Stimulated activated CD8-positive, alpha-beta memory T cell treated with anti-CD3 and anti-CD28 coated beads, Interleukin-15, amount 100 ng/mL, for 24 hours (primary cell): ENCODE measurements at places on chromosomes 13 and 19.

GRCh38 chr13:84844473-84844872, 954.7 kb downstream of the SLITRK6 start:
- no peak for DNase-seq

GRCh38 chr19:38702278-38702677, 42.0 kb downstream of the CAPN12 start:
- DNase-seq, result no peak

DNA sequence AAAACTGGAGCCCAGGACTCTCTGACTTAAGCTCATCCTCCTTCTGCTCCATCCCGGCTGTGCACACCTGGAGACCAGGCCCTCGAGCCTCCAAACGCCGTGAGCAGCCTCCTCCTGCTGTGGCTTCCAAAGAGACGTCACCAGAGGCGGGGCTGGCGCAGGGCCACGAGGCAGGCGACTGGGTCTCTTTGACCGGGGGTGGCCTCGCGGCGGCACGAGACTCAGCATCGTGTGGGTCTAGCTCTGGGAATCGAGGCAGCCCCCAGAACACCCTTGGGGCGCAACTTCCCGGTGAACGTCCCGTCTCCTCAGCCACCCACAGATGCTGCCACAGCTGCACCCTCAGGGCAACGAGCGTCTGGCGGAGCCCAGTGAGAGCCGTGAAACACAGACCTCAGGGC, 22.8 kb downstream of the RASA3 start:
- no peak for DNase-seq

- DNase-seq, result peak; percentile 47
Measured at GRCh38 chr19:53192771-53193534, at the start of gene ZNF665. Gene ZNF665, minus strand, starts transcription at chr19:53193358. Its CDS starts 10,460 bp downstream, at chr19:53182898.

GRCh38 chr13:81779876-81780275, 1439.0 kb upstream of the SPRY2 start:
- no peak for DNase-seq

DNA sequence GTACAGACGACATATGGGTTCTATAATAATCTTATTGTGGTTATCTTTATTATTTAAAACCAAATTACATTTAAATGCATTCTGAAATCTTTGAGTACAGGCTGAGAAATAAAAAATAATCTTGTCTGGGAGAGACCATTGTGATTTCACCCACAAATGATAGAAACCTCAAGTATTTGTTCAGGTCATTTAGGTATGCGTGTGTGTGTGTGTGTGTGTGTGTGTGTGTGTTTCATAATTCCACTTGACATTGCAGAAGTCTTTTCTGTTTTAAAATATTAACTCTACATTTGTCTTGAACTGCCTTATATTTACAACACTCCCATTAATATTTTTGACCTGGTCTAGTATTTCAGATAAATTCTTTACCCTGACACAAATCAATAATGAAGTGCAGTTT, 126.9 kb downstream of the SPRY2 start:
- DNase-seq, result no peak
